Esophagus mucosa (tissue), 1 donor: ENCODE measurements at places on chromosomes 2 and 18. TPM values are rescaled to one million over a fixed set of nuclear protein-coding genes. Genes with fewer than 3 reads are reported as not detected.

DNA sequence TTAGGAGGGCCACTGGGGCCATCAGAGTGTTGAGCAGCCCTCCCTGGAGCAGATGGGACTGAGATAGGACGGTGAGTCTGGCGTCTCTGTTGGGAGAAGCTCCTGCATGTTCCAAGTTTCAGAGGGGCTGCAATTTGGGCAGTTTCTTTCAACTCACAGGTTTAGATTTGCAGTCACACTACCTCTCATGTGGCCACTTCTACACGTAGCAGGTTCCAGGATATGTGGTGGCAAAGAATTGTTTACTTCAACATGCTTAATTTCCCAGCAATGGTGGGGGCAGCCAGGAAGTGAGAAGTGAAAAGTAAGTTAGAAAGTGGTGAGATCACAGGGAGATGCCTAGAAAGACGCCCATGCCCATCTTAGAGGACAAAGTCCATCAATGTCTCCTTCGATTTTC, 9.3 kb downstream of the NCK2 start:
- ATAC-seq: no peak

GRCh38 chr2:20106746-20107145, 55.3 kb upstream of the LAPTM4A start:
- peak; percentile 54 for ATAC-seq

Gene SERPINB10
- 0.36 TPM for total RNA-seq

DNA sequence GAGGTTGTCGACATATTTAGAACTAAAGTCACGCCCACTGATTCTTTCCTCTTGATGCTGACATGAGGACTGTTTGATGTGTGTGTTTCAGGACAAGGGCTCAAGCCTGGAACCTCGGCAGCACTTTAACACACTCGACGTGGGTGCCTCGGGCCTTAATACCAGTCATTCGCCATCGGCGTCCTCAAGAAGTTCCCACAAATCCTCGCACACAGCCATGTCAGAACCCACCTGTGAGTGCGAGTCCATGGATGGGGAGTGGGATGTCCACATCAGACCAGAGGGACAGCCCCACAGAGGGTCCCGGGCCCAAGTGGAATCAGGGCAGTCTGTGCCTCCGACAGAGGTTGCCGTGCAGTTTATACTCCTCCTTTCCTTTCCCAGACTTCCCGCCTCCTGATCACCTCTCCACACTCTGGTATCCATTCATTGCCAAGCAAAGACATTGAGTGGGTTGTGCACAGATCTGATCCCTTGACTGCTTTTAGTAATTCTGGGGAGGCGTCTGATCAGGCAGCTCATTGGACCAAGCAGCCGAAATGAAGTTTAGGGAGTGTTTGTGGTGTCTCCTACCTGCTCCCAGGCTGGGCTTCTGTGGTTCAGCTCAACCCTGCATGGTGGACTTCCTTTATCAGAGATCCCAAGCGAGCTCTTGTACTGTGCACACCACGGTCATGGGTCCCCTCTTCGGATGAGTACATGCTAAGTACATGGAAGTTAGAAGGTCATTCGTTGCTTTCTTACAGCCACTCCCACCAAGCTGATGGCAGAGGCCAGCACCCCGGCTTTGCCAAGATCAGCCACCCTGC, 27.2 kb upstream of the RPL31 start:
- no peak for ATAC-seq

Gene MYCN
- 0.20 TPM for total RNA-seq

GRCh38 chr2:172261292-172261691, 158.6 kb upstream of the DLX2 start:
- ATAC-seq: peak; percentile 97

DNA sequence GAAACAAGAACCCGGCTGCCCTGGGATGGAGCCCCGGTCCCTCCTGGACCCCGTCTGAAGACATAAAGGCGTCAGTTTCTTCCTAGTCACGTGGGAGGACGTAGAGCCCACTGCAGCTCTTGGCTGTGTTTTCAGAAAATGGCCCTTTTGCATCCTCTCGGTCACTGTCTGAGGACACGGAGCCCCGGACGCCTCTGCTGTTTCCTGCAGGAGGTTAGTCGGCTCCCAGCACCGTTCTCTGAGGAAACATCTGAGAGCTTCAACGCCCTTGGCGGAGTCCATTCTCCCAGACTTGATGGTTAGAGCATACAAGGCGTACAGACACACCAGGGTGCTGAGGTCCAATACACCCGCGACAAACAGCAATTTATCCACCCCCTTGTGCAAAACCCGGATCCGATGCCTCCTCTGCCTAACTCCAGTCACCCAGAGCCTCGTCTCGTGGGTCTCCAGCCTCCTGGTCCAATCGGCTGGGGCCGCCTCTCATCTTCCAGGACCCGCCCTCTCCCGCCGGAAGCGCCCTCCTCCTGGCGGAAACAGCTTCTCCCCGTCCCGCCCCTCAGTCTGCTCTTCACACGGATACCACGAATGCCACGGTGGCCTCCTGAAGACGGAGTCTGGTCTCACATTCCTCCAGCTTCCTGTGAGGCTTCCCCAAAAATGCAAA, 119.4 kb downstream of the TMEM18 start:
- no peak for ATAC-seq

Gene CROCC2
- total RNA-seq: 0.12 TPM

- no peak for ATAC-seq
Observed at GRCh38 chr2:193808877-193809276, 1614.1 kb upstream of the TMEFF2 start.
